CD4-positive, alpha-beta T cell (primary cell): ENCODE measurements at places on chromosomes 3 and 15.

DNA sequence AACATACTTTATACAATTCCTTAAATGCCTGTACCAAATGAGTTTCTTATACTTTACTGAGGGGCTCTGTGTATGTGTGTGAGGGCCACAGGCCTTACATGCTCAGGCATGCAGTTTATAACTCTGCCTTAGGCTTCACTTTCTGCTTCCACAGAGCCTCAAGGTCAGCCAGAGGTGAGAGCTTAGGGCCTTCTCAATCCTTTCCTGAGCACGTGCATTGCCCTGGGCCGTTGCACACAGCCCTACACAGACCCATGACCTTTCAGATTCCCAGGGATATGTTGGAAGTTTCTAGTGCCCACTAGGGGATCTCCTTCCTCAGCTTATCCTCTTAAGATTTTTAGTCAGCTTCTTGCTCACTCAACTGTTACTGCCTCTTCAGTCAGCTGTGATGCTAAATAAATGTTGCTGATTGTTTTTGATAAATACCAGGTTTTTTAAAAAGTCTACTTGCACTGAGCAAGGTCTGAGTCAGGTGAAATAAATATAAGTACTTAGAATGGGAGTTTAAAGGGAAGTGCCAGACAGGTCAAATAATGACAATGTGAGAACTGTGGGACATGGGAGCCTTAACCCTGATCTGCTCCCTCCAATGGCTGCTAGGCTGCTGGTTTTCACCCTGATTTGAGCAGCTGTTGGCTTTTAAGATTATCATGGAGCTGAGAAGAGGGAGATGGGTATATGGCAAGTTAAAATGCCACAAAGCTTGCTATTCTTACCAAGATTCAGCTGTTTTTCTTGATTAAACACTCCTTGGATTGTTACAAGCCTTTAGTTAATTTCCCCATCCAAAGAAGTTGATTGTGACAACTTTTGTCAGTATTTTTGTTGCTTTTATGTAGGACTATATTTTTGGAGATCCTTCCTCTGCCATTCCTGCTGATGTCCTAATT is 169.5 kb downstream of the PLD1 start:
- no peak for DNase-seq

GRCh38 chr3:67744699-67745098 is 90.3 kb upstream of the SUCLG2 start:
- DNase-seq: no peak

GRCh38 chr15:89172921-89173320 is 48.5 kb downstream of the RLBP1 start:
- DNase-seq: no peak

DNA sequence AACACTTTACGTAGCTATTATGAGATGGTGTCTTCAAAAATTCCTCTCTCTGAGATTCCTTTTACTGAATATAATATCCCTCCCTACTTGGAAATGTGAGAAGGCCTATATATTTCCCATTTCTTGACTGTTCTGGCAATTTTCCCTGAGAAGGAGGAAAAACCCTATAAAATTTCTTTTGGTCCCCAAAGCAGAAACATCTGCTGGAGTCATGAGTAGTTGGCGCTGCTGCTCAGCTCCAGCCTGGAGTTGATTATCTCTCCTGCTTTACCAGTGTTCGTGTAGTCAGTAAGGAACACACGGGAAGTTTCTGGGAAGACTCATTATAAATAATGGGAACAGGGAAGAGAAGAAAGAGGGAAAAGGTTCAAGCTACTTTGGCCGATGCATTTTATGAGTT is 680.1 kb downstream of the EPHA3 start:
- DNase-seq: no peak

GRCh38 chr15:99943466-99943865 is 210.2 kb upstream of the LYSMD4 start:
- no peak for DNase-seq

- DNase-seq: no peak
These were observed 60.3 kb downstream of the NOX5 start for GRCh38 chr15:69074843-69075224.

DNA sequence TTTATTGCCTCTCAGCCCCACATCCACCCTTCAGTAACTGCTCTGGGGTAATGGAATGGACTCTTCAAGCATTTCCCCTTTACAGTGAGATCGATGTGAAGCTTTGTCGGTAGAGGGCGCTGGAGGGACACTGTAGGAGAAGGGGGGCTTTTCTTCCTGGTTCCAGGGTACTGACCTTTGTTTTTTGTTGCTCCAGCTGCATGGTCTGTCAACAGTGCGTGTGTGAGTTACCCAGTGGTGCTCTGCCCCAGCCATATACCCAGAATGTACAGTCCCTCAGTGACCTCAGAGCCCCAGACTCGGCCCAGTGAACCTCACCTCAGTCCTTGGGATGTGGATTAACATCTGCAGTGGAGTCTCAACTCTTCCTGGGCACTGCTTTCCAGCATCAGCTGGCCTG is 180.3 kb upstream of the TSC22D2 start:
- no peak for DNase-seq
